HS-5 (cell line): ENCODE measurements at places on chromosomes 2 and 18.

- no peak for DNase-seq
These were observed 98.4 kb upstream of the NEUROD1 start for GRCh38 chr2:181778621-181779201.

DNA sequence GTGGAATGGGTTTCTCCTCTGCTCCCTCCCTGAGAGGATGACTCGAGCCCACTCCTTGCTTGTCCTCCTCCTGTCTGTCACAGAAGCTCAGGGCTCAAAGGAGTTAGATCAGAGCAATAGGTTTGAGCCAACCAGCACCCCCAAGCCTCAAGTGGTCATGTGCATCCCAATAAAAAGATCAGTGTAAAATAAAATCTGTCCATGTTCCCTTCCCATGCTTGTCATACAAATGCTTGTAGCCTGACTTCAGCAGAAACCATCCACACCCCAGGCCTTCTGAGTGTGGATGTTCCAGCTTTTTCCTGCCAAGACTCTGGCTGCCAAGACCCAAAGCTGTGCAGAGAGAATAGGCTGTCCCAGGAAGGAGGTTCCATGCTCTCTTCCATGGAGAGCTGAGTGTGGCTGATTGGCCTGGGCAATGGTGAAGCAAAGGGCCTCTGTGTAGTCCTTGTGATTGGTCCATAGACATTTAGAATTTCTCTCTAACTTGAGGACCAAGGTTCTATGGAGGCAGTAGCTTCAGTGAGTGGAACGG lies 67.4 kb downstream of the GYPC start:
- no peak for DNase-seq

DNA sequence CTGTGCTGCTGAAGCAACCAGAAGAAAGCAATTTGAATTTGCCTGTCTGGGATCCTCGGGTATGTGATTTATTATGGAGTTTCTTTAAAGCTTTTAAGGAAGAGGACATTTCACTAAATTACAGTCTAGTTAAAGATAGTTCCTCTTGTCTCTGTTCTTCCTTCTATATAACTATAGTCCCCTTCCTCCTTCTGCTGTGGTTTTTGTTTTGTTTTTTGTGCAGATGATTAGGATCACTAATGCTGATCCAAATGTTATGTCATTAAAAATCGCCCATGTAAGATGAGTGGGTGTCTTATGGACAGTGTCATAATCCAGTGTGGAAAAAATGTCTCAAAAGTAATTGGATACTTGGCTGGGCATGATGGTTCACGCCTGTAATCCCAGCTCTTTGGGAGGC lies 24.7 kb downstream of the PAPOLG start:
- DNase-seq: no peak

- DNase-seq: peak; percentile 87
These were observed 84.8 kb downstream of the OSBPL6 start for GRCh38 chr2:178279142-178279541.

- DNase-seq: peak; percentile 18
These were observed 39.4 kb upstream of the ZNF804A start for GRCh38 chr2:184558713-184559464.
